ENCODE measurements at places on chromosomes 6 and 20. TPM values are rescaled to one million over a fixed set of nuclear protein-coding genes. Genes with fewer than 3 reads are reported as not detected.

KIF25 gene
- polyA plus RNA-seq: not detected

DNA sequence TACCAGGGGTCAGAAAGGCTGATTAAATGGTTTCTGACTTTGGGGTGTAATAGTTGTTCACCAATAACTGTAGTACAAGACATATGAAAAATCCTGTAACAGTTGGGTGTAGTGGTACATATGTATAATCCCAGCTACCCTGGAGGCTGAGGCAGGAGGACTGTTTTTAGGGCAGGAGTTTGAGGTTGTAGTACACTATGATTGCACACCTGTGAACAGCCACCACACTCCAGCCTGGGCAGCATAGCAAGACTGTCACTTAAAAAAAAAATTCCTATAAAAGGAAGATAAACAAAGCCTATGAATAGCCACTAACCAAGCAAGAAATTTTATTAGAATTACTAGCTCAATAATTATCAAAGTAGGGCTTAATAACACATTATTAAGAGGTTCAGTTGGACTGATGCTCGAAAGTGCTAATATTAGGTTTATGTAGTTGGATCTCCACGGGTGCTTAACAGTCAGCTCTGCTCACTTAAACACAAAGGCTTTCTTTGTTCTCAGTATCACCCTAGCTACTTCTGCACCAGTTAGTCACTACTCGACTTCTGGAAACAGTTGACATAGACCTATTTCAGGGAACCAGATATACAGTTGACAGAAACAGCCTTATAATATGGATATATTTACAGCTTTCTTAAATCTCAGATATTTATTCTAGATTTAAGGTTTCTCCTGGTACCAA is 113.0 kb downstream of the MTFR2 start:
- no peak for DNase-seq

DNA sequence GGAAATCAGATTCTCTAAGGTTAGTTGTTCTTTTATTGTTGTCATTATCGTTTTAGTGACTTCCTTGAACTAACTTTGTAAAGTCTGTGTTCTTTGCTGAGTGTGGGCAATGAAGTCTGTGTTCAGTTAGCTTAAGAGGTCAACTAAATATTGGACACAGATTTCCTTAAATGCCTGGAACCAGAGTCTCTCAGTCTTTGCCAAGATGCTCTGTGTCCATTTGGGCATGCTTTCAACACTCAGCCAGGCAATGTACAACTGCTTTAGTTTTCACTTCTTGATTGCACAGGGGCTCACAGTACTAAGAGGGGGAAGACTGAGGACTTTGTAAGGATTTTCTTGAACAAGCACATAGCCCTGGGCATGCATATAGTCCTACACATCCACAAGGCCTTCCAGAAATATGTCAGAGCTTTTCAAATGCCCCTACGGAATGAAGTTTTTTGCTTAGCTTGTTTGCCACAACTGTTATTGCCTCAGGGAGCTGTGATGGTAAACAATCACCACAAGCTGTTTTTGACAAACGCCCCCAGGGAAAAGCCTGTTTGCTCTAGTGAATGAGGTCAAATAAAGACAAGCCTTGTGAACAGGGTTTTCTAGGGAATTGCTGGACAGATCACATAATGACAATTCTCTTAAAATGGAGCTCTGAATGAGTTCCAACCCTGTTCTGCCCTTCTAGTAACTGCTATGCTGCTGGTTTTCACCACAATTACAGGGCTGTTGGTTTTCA is 82.5 kb downstream of the B3GAT2 start:
- DNase-seq: no peak

DNA sequence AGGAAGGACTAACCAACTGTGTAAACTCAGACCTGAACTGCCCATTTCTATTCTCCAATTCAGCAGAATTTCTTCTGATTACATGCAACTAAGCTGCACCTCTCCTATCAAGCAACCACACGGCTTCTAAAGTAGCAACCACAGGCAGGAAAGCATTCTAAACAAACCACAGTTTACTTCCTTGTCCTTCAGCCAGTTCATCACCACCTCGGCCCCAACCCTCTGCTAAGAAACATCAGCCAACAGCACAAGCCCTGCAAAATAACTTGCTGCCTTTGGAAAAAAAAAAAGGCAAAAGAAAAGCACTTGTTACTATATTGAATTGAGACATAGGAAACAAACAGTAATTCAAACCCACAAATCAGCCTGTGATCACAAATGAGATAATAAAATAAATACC is 140.3 kb downstream of the NFATC2 start:
- peak; percentile 57 for DNase-seq
